ENCODE measurements at places on chromosomes 5 and 9. TPM values are rescaled to one million over a fixed set of nuclear protein-coding genes. Genes with fewer than 3 reads are reported as not detected.

DNA sequence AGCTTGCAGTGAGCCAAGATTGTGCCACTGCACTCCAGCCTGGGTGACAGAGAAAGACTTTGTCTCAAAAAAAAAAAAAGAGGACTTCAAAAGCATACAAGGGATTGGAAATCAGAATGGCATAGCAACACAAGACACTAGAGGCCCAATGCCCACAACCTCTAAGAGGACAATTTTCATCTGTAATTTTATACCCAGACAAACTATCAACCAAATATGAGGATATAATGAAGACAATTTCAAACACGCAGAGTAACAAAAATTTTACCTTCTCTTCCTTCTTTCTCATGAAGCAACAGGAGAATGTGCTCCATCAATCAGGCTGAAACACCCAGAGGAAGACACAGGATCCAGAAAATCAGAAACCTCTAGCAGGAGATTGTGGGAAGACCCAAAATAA, 46.8 kb downstream of the GCNT4 start:
- H3K4me3 ChIP-seq, result no peak overlapping the region
- no peak for DNase-seq
- H3K27me3 ChIP-seq, result no peaks in the 10 kb centered on the region
- no peaks in the 10 kb centered on the region for H3K4me1 ChIP-seq

Gene SMC2
- 4.7 TPM for polyA plus RNA-seq

- no peaks in the 10 kb centered on the region for H3K27me3 ChIP-seq
- no peak overlapping the region for H3K4me3 ChIP-seq
- no peaks in the 10 kb centered on the region for H3K4me1 ChIP-seq
- H3K36me3 ChIP-seq, result no peaks in the 10 kb centered on the region
- no peak overlapping the region for H3K27ac ChIP-seq
Observed at GRCh38 chr9:123399803-123400378, 43.9 kb downstream of the CRB2 start.

DNA sequence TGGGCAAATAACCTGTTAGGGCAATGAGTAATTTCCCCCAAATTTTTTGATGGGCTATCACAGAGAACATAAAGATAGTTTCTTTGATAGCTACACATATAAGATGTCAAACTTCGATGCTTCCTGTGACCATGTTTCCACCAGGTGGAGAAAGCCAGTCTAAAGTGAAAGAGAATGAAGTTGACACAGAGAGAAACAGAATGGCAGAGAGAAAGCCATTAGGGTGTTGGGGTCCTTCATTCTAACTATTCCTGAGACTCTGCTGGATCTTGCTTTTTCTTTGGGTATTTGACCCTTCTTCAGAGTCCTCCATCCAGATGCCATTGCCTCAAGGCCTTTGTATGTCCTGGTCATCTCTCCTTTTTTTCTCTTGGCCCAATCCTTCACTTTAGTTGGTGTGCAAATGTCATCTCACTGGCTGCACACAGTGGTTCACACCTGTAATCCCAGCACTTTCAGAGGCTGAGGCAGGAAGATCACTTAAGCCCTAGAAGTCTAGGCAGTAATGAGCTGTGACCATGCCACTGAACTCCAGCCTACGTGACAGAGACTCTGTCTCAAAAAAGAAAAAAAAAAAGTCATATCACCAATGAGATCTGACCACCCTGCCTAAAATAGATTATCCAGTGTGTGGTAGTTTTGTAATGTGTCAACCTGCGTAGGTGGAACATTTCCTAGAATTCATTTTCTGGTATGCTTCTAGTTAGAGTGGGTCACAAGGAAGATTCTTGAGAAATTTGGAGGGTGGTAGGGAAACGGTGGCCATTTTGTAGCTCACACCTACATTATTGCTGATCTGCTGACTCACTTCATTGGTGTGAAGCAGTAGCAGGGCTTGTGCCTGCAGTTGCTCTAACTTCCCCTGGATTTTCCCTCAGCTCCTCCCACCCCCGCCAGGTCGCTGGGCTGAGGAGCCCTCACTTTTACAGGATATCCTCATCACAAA, 20.8 kb upstream of the KIF2A start:
- H3K36me3 ChIP-seq, result no peaks in the 10 kb centered on the region
- no peak overlapping the region for H3K4me3 ChIP-seq
- no peaks in the 10 kb centered on the region for H3K27me3 ChIP-seq
- DNase-seq, result no peak

Gene SNAPC4
- polyA plus RNA-seq, result 11.3 TPM

GRCh38 chr9:13975611-13976290, 338.2 kb downstream of the NFIB start:
- H3K27ac ChIP-seq, result no peak overlapping the region
- no peaks in the 10 kb centered on the region for H3K36me3 ChIP-seq
- DNase-seq, result no peak
